HFFc6 (cell line): ENCODE measurements at places on chromosomes 11 and 22. TPM values are rescaled to one million over a fixed set of nuclear protein-coding genes. Genes with fewer than 3 reads are reported as not detected.

Gene LRRC75B
- 0.96 to 1.8 TPM (median 1.6 TPM) in 3 replicates for total RNA-seq

Gene USP2
- total RNA-seq: 0.34 and 0.52 TPM in 2 replicates

Gene HPX
- 0.23 and 0.54 TPM in 2 replicates for total RNA-seq

Gene MIOX
- not detected in 3 replicates for total RNA-seq

Gene OR52N4
- not detected in 3 replicates for total RNA-seq

Gene CHST1
- total RNA-seq: not detected in 2 replicates

DNA sequence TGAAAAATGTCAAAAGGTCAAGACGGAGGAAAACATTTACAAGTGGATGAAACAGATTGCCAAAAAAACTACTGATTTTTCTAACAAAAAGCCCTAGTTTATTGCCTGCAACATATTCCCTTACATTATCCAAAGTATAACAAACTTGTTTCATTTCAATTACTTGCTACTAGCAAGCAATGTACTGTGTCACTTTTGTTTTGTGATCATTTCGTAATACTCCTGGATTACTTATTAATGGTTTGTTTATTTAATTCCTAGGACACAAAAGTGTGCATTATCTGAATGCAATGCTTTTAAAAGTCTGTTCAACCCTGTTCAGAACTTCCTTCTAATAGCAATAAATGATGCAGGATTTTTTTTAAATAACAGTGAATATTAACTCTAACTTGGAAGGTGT is 50.9 kb downstream of the CCDC34 start:
- no peak for DNase-seq

DNA sequence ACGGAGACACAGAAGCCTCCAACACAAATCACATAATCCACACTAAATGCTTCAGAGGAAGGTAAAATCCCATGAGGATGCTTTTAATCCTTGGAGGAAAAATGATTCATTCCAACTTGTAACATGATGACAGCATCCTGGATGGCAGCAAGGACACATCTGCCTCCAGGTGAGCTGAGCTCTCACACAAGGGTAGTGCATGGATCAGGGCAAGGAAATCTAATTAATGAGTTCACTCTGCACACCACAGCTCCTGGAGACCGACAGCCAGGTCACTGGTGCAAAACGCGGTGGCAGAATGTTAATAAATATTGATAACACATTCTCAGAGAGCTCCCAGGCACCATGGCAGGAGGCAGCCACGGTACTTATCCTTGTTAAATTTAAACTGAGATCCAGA is 40.3 kb upstream of the CYP2D6 start:
- no peak for DNase-seq

DNA sequence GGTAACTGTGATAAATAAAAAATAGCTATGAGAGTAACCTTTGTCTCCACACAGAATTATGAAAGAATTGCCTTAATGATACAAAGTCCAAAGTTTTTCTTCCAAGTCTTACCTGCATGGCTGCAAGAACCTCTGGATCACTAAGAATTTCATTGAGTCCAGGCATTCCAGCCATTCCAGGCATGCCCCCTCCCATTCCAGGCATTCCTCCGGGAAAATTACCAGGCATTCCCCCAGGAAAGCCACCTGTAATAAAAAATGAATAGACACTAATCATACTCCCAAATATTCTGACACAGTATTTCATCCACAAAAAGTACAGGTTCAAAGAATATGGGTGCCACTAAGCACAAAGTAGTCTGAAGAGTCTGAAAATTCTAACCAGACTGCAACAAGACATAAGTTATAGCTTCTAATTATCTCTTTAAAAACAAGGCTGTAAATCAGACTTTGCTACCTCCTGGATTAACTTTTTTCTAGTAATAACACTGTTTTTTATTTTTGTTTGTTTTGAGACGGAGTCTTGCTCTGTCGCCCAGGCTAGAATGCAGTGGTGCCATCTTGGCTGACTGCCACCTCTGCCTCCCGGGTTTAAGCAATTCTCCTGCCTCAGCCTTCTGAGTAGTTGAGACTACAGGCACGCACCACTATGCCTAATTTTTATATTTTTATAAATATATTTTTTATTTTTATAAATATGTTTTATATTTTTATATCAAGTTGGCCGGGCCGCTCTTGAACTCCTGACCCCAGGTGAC is 8.0 kb upstream of the SLC25A17 start:
- no peak for DNase-seq

DNA sequence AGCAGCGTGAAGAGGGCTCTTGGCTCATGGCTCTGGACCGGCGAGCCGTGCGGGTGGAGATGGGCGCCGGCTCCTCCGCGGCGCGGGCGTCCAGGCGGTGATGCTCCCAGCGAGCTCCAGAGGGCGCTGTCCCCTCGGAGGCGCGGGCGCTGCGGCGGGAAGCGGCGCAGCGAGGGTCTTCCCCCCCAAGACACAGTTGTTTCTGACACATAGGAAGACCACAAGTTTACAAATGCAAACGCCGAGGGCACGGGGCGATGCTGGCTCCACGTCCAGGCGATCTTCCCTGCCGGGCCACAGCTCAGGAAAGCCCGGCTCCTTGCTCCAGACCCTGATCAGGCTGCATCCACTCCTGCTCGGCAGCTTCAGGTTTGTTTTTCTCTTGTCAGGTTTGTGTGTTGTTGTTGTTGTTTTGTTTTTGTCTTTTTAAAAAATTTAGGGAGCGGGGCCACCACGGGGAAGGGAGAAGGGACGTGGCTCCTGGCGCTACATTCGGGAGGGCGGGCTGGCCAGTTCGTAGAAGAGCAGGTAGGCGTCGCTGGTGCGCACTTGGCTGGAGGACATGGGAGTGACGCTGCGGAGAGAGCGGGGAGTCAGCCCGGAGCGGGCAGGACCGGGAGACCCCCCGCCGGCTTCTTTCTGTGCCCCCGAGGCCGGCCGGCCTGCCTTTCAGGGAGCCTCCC is 10.0 kb upstream of the MFRP start:
- DNase-seq: peak; percentile 65

DNA sequence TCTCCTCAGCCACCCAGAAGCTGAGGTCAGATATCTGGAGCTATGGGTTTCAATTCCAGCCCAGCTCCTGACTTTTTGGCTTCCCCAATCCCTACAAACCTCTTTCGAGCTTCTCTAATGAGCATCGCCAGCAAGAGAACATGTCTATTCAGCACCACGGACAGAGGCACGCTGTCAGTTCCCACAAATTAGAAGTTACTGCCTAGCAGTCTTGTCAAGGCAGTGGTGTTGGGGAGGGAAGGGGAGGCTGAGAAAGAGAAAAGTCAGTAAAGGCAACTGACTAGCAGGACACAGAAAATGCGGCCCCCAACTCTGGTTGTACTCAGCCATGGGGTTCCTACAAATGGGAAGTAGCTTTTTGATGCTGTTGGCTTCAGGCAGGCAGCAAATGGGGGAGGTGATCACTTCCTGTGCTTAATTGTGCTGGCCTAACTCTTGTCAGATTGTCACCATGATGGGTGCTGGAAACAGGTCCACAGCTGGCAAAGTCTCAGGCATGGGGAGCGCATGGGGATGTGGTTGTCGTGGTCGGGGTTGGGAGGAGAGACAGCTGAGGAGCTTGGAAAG is 205.9 kb downstream of the ST3GAL4 start:
- peak; percentile 37 for DNase-seq

DNA sequence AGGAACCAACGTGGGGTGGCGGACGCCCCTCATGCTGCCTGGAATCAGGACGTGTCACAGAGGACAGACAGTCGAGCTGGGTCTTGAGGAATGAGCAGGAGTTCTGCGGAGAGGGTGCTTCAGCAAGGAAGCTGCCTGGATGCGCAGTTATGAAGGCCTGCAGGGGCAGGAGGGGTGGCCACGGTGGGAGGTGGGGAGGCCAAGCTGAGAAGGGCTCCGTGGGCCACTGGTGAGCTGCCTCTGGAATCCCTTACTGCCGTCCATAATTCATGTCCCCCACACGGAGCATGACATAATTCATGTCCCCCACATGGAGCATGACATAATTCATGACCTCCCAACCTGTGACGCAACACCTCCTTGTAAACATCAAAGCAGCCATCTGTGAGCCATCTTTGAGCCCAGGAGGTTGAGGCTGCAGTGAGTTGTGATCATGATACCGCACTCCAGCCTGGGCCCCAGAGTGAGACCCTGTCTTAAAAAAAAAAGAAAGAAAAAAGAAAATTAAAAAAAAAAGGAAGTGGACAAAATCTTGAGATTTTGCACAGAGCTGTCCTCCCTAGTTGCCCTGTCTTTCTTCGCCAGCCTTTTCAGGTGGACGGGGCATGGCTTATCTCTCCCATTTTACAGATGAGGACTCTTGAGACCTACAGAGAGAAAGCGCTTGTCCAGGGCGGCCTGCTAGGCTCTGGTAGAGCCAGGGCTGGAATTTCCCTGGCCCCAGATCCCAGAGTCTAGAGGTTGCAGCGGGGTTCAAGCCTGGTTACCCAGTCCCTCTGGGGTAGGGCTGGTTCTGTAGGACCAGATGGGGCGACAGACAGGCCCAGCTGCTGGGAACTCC is 24.3 kb upstream of the PICK1 start:
- DNase-seq: peak; percentile 57

- no peak for DNase-seq
Observed at GRCh38 chr11:16956538-16957153, 57.6 kb downstream of the PLEKHA7 start.

- no peak for DNase-seq
Observed at GRCh38 chr11:120109531-120109930, 28.4 kb downstream of the TRIM29 start.

GRCh38 chr11:64802370-64803157 is 450 bp downstream of the MAP4K2 start:
- no peak for DNase-seq

DNA sequence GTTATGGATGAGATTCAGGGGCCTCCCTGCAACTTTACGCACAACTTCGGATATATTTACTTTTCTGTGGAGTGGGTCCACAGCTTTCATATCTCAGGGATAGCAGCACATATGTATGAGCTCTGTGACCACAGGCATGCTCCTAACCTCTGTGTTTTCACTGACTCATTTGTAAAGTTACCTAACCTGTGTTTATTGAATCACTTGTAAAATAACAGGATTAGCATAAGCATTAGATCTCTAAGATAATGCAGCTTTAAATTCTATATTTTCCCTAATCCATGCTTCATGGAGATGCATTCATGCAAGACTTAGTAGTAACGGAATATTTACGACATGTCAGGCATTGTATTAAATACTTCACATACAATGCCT is 47.9 kb upstream of the DDI1 start:
- peak; percentile 45 for DNase-seq

- DNase-seq: no peak
Observed at GRCh38 chr11:119501777-119502405, 78.9 kb upstream of the THY1 start.

DNA sequence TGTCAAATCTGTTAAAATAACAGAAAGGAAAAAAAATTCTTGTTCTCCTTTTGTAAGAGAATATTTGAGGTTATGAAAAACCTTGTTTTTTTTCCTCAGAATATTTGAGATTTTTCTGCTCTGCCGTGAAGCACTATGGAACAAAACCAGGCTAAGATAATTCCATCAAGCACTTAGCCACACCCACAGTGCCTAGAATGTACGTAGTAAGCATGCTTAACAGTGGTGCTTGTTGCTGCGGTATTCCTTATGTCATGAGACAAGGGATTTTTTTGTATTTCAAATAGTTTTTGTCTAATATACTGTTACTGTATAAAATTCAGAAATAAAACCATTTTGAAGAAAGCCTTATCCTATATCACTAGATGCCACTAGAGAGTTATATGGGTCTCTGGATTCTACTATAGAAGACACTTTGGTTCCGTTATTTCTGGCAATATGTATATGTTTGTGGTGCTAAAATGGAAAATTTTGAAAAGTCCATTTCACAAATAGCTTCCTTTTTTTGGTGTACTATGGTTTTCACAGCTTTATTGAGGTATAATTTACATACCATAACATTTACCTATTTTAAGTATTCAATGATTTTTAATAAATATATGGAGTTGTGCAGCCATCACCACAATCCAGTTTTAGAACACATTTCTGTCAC is 23.7 kb downstream of the PDHX start:
- no peak for DNase-seq

DNA sequence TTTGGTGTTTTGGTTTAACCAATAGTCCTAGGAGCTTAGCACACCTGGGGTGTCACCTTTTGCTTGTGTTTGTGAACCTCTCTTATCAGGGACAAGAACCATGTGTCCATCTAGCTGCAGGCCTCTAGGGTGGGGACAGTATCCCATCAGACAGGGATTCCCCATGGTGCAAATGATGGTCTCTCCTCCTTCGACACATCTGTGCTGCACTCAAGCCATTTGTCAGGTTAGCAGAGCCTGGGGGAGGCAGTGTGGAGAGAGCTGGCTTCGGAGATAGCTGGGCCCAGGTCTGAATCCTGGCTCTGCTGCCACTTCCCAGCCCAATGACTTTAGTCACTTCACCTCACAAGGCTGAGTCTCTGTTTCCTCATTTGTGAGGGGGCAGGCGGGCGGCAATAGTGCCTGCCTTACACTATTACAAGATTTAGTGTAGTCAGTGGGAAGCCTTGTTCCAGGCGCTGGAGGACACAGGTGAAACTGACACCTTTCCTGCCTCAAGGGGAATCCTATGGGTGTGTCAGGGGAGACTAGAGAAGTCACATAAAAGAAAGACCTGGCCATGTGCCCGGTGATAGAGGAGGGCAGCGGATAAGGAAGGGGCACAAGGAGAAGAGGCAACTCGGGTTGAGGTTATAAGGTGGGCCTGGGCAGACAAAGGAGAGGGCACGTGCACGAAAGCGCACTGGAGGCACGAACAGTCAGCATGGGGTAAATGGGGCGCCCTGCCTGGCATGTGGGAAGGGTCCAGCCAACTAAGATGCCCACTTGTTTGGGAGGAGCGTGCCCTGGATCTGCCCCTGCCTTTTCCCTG is 12.6 kb downstream of the KLHL35 start:
- no peak for DNase-seq

DNA sequence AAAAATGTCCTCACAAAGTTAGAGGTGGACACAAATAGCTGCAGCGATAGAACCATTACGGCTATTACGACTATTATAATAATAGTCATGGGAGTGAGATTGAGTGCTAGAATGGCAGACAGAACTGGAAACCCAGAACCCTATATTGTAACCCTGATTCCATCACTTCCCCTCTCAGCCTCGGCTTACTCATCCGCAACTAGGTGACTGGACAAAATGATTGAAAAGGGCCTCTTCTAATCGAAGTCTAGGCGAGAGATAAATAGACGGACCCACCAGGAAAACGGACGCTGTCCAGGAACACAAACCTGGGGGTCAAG is 629 bp downstream of the PSMA1 start:
- DNase-seq: peak; percentile 15

DNA sequence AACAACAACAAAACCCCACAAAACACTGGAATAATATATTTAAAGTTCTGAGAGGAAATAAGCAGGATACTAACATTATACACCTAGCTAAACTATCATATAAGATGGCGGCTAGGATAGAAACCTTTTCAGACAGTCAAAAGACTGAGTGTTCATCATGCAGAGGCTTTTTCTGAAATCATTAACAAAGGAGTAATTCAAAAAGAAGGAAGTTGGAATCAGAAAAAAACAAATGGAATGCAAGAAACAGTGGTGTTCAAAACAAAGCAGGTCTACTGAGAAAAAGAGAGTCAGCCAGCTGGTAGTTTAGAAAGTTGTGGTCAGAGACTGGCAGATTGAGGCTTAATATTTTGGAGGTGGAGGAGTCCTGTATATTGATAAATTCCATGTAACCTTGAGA is 30.1 kb upstream of the ZBTB44 start:
- DNase-seq: no peak
